ENCODE measurements at places on chromosomes 5 and 9.

DNA sequence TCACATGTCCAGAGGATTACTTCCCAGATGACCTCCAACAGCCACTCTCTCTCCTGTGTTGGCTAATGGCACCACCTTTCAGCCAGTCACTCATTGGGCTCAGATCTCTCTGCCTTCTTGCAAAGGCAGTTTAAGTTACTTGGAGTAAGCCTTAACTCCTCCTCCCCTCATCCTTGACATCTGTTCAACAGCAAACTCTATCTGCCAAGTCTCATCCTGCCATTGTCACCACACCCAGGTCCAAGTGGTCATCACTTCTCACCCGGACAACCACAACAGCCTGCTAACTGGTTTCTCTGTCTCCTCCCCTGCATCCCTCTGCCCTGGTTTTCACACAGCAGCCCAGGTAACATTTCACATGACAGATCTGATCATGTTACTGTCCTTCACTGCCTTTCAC lies 58.5 kb downstream of the DCP2 start:
- no peak for DNase-seq

- DNase-seq = peak; percentile 73
Measured at GRCh38 chr5:60651872-60652620, 47.9 kb downstream of the DEPDC1B start.

DNA sequence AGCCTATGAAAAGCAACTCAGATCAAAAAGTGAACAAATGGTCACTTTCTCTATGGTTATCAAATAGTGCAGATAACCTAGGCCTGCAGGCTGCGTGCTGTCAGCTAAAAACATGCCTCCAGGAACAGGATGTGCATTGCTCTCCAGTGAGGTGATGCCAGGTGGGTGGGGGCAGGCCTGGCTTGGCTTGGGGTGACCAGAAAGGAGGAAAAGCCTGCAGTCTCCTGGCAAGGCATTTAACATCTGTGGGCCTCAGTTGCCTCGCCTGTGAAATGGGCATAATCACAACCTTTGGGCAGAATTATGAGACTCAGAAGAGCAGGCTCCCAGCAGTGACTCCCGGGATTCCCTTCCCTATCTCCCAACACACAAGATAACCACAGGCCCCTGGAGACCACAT lies 135.9 kb downstream of the COL23A1 start:
- no peak for DNase-seq

DNA sequence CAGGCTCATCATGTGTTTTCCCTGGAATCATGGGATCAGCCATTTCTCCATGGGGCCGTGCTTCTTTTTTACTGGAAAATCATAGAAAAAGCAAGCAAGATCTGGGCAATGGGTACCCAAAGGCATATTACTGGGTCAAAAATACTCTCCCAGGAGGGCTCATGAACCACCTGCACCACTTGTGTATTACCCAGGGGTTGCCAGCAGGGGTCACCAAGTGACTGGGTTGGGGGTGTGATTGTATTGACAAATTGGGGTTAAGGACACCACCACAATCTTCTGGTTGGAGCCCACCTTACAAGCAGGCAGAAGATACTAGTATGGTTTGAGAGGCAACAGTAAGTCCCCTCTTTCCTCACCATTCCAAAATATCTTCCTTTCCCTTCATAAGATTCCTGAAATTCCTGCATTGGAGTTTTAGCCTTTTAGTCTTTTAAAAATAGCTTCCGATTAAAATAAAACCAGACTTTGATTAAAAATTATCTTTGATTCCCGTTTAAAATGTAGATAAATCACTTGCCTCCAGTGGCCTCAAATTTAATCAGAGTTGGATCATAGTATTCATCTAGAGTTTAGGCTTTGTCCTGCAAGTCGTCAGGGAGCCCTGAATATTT lies 603.3 kb downstream of the KIF4B start:
- DNase-seq = no peak

GRCh38 chr5:7261049-7261448 lies 134.9 kb upstream of the ADCY2 start:
- no peak for DNase-seq

DNA sequence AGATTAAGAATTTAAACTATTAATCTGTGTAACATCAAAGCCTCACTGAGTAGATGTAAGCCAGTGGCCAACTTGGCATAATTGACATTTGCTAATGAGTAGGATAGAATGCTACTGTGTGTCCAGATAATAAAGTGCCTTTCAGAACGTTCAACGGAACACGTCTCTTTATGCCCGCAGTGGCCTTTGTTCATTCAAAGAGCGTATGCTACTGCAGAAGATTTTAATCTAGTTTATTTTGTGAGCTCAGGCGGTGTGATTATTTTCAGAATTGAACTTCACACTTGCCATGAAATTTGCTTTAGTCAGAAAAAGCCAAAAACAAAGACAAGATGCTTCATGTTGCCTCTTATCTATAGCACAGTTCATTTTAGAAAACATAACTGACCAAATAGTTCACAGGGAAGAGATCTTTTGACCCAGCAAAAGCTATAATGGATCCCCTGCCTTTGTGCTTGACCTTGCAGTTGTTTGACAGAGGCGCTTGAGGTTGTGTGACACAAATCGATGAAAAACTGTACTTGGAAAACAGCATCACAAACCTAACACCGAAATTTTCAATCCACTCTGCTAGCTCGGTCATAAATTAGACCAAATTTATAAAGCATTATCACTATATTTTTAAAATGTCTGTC lies 530.9 kb upstream of the TYRP1 start:
- DNase-seq = no peak

DNA sequence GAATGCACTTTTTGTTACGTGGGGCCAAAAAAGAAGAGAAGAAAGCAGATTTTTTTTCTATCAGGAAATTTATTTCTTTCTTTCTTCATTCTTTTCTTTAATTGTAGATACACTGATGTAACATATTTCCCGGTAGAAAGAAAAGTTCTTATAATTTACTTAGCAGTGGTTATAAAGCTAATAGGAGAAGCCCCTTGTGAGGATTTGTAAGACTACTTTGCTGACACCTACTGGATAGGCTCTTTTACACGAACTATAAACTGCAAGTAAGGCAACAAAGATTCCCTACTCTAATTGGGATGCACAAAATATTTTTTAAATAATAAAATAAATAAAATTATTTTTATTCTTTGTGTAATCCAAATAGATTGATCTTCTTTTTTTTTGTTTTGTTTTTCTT lies 284.4 kb downstream of the DNAH5 start:
- peak; percentile 2 for DNase-seq

DNA sequence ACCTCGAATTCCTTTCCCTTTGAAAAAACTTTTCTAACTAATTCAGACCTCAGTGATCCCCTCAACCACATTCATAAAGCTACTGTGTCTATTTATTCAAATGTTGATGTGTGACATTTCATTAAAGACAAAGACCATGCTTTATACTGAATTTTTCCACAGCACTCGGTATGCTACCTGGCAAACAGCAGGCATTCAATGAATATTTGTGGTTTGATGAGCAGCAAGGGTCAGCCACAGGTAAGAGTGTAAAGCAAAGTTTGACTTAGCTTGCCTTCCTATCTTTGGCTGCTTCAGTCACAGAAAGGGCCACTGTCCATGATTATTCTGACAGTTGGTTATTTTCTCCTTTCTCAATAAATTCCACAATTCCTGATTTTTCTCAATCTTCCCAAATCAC lies 5.1 kb upstream of the CDC42SE2 start:
- no peak for DNase-seq

- peak; percentile 82 for DNase-seq
Measured at GRCh38 chr9:131641618-131642495, 96.5 kb downstream of the PRRT1B start.

- DNase-seq = no peak
Measured at GRCh38 chr5:153447534-153447933, 42.9 kb upstream of the GRIA1 start.

GRCh38 chr5:173243831-173244305 lies 8.9 kb upstream of the NKX2-5 start:
- peak; percentile 74 for DNase-seq

DNA sequence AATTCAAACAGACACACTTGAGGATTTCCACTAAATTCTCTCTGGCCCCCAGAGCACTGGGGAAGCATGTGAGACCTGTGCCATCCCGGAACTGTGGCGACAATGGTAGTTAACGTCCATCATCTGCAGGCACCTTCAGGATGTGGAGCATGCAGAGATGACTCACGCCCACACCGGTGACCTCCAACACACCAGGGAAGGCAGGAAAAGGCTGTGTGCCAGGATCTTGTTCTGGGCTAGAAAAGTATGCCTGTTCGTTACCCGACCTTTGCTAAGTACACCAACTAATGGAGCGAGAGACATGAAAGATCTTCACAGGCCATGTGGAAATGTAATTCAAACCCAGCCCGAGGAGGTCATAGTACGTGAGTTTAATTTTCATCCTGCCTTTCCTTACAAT lies 208.8 kb downstream of the MELK start:
- no peak for DNase-seq

- no peak for DNase-seq
Measured at GRCh38 chr5:132103969-132104391, 30.4 kb downstream of the CSF2 start.

- peak; percentile 82 for DNase-seq
Measured at GRCh38 chr5:140402258-140403074, 833 bp downstream of the ANKHD1 start.

DNA sequence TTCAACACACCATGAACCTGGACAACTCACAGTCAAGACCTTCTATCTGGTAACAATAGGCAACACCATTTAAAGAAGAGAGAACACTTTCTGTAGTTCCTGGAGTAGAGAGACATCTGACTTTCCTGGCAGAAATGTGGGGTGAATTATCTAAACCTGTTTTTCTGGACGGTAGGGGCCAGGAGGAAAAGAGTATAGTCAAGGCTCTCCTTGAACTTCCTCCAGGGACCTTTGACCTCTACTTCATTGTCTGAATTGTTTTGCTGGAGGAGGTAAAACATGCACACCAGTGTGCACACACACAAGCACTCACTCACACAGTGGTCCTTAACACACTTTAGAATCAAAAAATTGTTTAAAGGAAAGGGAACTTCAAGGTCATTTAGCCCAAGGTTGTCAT lies 13.2 kb downstream of the S100Z start:
- no peak for DNase-seq

GRCh38 chr9:77589046-77589795 lies 58.9 kb downstream of the GNA14 start:
- DNase-seq = no peak

DNA sequence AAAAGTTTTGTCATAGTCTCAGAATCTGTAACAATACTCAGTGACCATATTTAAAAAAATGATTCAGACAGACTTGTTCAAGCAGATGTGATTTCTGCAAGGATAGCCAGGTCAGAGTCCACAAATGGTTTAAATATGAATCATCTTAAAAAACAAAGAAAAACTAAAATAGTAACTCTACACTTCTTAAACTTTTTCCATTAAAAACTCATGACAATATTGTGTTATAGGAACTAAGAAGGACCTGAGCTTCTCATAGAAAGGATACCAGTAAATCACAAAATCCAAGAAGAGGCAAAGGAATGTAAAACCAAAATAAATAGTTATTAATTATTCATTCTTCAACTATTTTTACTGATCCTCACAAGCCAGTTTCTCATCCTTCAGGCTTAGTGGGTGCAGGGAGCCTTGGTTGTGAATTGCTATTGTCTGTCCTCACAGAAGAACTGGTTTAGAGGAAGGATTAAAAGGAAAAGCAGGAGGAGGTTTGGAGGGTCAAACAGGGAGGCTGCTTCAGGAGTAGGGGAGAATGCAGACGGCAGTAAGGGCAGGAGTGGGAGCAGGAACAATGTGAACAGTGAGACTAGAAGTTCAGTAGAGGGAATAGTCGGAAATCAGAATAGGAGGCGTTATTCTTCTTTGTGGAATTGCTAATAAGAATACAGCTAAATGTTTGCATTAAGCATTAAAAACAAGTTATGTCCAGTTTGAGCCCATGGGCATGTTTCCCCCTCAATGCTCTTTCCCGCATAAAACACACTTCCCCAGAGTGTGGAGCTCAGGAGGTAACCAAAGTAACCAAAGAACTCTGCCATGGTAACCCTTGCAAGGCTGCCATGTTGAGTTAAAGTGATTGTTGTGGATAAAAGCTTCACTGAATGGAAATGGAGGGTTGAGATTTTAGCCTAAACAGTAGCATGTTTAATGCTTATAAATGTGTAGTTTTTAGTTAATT lies 110.7 kb downstream of the CCDC192 start:
- DNase-seq = peak; percentile 37

GRCh38 chr5:107389130-107389774 lies 281.5 kb downstream of the EFNA5 start:
- peak; percentile 21 for DNase-seq

- peak; percentile 79 for DNase-seq
Measured at GRCh38 chr5:168747987-168748777, 169.0 kb upstream of the PANK3 start.

- DNase-seq = peak; percentile 60
Measured at GRCh38 chr9:69981686-69982445, 61.8 kb upstream of the MAMDC2 start.

GRCh38 chr5:90055831-90056328 lies 353.7 kb downstream of the CETN3 start:
- peak; percentile 32 for DNase-seq

DNA sequence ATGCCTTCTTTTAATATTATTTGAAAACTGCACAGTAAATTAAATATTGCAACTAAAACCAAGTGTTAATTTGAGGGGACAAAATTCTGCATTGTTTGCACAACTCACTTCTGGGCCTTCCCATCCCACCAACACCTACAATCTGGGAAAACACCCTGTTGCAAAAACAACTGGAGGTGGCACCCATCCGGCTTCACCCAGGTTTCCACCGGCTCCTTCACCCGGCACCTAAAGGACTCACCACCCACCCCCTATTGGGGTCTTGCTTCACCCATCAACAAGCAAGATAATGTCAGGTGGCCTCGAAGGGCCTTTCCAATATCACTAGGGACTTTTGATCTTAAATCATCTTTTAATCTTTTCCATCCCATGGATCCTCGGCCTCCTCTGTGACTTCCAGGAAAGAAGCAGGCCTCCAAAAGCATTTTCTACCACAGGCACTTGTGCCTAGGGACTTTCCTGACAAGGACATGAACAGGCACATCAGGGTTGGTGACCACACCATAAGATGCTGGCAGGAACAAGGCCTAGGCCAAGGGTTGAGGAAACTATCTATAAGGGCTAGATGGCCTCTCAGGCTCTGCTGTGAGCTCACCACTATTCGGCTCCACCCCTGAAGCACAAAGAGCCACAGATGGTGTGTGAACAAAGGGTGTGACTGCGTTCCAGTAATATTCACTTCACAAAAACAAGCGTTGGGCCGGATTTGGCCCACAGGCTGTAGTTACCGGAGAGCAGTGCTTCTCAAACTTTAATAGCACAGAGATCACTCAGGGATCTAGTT lies 205.1 kb downstream of the AUH start:
- no peak for DNase-seq

DNA sequence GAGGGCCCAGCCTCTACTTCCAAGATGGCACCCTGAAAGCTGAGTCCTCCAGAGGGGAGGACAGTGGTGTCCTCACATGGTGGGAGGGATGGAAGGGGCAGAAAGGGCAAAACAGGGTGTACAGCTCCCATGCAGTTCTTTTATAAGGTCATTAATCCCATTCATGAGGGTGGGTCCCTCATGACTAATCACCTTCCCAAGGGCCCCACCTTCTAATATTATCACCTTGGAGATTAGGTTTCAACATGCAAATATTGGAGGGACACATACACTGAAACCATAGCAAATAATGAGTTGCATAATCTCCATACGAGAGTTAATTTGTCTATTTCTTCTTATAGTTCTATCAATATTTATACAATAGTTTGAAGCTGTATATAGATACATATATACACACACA lies 5.8 kb upstream of the ZBTB43 start:
- DNase-seq = no peak
